ENCODE measurements at places on chromosomes 5 and 9. TPM values are rescaled to one million over a fixed set of nuclear protein-coding genes. Genes with fewer than 3 reads are reported as not detected.

DNA sequence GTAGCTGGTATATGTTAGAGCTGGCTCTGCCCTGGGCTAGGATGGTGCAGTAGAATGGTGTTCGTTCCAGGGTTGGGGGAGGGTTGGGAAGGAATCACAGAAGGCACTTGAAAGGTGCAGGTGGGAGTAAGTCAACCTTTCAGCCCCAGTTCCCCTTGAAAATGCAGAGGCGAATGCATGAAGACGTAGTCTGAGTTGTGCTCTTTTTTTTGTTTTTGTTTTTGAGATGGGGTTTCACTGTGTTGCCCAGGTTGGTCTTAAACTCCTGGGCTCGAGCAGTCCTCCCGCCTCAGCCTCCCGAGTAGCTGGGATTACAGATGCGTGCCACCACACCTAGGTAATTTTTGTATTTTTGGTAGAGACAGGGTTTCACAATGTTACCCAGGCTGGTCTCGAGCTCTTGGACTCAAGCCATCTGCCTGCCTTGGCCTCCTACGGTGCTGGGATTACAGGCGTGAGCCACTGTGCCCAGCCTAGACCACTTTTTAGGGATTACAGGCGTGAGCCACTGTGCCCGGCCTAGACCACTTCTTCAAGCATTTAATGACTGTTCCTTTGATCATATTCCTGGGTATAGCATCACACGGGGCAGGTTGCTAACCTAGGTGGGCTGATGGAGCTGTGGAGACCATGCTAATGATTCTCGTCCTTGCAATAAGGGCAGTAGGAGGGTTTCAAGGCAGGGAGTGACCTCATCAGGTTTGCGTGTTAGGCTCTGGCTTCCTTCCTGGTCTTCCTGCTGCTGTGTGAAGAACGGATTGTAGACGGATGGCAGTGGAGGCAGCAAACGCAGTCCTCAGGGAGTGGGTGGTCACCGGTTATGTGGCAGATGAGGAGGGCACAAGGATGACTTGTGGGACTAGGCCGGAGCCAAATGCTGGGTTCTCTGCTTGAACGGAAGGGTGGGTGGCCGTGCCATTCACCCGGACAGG lies 13.7 kb downstream of the EHMT1 start:
- no peaks in the 10 kb centered on the region for H3K27me3 ChIP-seq
- peak overlapping the region; percentile 74 for H3K27ac ChIP-seq

Gene ADAMTS6
- not detected for polyA plus RNA-seq

Gene LURAP1L
- polyA plus RNA-seq = not detected

DNA sequence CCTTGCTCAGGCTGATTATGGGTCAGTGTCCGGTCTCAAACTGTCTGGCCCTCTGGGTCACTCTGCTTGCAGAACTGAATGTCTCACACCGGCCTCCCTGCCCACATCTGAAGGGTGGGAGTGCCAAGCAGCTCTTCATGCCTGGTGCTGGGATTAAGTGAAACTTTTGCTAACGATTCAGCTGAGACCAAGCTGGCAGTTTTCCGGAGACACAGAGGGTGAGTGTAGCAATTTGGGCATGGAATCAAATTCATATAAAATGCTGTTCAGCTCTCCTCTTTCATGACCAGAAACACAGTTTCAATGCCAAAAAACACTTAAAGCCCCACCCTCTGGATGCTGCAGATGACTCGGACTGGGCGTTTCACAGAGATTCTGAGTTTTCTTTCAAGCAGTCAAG lies 207.5 kb downstream of the NXNL2 start:
- peaks cover 11% of the 10 kb centered on the region for H3K27me3 ChIP-seq
- H3K4me1 ChIP-seq = no peaks in the 10 kb centered on the region
- no peak for DNase-seq
- H3K36me3 ChIP-seq = no peaks in the 10 kb centered on the region

- DNase-seq = no peak
- H3K27ac ChIP-seq = no peak overlapping the region
- no peaks in the 10 kb centered on the region for H3K27me3 ChIP-seq
Observed at GRCh38 chr5:178422400-178422775, 167.8 kb downstream of the COL23A1 start.

GRCh38 chr5:9553561-9553960 lies 7.7 kb upstream of the SEMA5A start:
- H3K36me3 ChIP-seq = no peaks in the 10 kb centered on the region
- H3K27ac ChIP-seq = no peak overlapping the region
- H3K27me3 ChIP-seq = no peaks in the 10 kb centered on the region
- H3K4me3 ChIP-seq = no peak overlapping the region
- H3K4me1 ChIP-seq = no peaks in the 10 kb centered on the region
- no peak for DNase-seq
